ENCODE measurements at places on chromosomes 2 and 18.

DNA sequence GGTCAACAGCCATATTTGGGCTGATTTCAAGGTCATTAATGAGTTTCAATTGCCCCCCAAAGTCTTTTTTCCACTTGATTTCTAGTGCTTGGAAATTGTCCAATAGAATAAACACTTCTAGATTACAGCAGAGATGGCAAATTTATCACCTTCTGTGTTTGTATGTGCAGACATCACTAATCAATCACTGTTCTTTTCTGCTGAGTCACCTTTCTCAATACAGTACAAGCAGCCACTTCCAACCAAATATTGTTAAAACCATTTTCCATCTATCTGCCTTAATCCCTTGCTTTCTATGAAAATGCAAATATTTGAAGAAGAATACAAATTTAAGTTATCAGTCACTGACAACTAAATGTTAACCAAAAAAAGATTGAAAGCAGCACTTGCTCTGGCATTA is 40.2 kb upstream of the ZNF521 start:
- no peak for DNase-seq

DNA sequence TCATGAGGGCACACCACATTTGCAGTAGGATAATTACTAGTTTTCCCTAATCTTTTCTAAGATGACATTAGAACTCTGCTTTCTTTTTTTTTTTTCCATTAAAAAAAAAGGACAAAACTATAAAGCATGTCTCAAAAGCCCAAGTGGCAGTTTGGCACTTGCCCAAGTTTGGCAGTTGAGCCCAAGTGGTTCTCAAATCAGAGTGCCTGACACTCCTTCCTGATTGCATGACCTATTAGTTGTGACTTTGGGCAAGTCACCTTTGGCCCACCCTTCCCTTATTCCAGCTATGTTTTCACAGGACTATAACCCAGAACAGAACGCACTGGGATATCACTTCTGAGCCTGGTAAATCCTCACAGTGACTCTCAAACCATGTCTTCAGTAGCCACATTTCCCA is 273.0 kb downstream of the CCDC85A start:
- DNase-seq: no peak

- no peak for DNase-seq
These were observed 182.7 kb upstream of the LHCGR start for GRCh38 chr2:48938231-48938630.

- DNase-seq: no peak
These were observed 80.6 kb downstream of the MOGAT1 start for GRCh38 chr2:222751821-222752719.

- no peak for DNase-seq
These were observed 501.5 kb upstream of the SLC8A1 start for GRCh38 chr2:40953341-40953740.

All from iPS DF 6.9 (cell line).